ENCODE measurements at places on chromosomes 2 and 18.

- DNase-seq, result no peak
Observed at GRCh38 chr2:99770876-99771275, 281.1 kb upstream of the REV1 start.

- peak; percentile 36 for DNase-seq
Observed at GRCh38 chr18:22567794-22568193, 150.1 kb upstream of the CTAGE1 start.

DNA sequence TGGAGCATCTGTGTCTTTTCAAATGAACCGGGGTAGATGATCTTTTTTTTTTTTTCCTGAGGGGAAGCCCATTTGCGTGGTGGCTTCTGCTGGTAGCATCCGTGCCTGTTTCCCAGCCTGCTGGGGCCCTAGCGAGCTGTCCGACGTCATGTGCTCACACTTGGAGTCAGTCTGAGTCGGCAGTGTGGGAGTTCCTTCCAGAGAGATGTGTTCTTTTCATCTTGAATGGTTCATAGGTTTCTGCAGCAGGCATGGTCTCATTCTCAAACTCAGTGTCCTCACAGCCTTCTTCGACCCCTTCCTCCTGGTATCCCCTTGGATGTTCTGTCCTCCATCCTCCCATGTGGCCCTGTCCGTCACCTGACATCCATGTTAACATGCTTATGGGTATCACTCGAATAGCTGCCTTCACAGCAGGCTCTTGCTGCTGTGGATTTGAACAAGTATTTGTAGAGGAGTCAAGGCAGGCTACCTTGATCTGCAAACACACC lies 51.0 kb downstream of the LDLRAD4 start:
- DNase-seq, result no peak

- no peak for DNase-seq
Observed at GRCh38 chr2:238403632-238404405, 22.9 kb upstream of the ASB1 start.

- DNase-seq, result no peak
Observed at GRCh38 chr2:76668279-76668678, 853.9 kb downstream of the LRRTM4 start.

- DNase-seq, result no peak
Observed at GRCh38 chr2:42768706-42769256, 4.8 kb upstream of the OXER1 start.

DNA sequence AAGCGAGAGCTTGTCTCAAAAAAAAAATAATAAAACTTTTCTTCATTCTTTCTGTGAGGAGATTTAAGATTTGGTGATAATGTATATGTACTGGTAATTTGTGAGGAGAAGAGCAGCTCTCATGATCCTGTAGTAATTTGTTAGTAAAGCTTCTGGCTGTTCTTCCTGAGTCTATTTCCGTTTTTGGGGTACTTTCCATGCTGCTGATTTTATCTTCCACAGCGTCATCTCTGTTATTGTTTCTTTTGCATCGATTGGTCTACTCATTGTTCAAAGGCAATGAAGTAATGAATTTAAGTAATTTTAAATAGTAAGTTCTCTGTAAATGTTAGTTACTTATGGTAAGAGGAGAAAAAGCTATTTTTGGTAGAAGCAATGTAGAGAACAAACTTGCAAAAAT lies 12.0 kb downstream of the NDUFAF7 start:
- DNase-seq, result no peak

GRCh38 chr2:64602436-64602835 lies 51.3 kb downstream of the SERTAD2 start:
- no peak for DNase-seq

- DNase-seq, result no peak
Observed at GRCh38 chr2:28357055-28357454, 35.6 kb upstream of the FOSL2 start.

DNA sequence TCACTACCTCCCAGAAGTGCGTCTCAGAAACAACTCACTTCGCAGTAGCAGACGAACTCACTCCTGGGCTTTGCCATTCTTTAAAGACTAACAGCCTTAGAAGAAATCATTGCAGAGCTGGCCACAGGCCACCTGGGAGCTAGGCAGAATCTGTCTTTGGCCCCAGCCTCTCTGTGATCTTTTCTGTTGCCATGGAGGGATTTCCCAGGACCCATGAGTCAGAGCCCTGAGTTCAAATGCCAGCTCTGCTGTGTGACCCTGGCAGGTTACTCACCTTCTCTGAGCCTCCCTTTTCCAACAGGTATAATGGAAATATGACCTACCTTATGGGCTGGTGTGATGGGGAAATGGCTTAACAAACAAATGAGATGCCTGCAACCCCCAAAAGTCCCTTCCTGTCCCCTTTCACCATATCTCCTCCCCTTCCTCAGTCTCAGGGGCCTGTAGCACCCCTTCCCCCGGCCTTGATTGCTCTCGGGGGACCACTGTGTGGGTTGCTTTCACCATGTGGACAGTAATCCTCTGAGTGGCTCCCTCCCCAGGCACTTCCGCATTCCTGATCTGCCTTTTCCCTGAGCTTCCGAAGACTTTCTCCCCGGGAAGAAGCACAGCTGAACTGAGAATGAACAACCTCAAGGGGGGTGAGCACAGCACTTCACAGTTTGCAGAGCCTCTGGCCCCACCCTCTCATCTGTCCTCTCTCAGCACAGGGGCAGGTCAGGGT lies 34.0 kb upstream of the SLC66A3 start:
- DNase-seq, result peak; percentile 28

DNA sequence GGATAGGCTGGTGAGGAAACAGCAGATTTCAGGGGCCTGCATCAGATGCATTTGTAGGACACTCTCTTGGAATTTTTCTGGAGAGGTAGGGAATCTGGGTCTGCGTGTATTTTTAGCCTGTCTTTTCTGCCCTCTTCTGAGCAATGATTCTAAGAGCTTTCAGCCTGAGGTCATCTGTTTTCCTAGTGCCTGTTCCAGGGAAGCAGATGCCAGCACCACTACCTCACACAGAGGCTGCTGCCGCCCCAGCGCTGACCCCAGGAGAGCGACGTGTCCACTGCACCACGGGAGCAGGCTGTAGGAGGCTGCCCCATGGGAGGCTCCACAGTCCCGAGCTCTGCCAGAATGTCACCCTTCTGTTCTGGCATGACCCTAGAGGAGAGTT lies 316.5 kb downstream of the CYP26B1 start:
- no peak for DNase-seq

GRCh38 chr2:188570370-188570769 lies 278.7 kb downstream of the GULP1 start:
- DNase-seq, result no peak

GRCh38 chr2:154699575-154699930 lies 1.1 kb downstream of the KCNJ3 start:
- DNase-seq, result no peak

GRCh38 chr2:216545359-216545758 lies 46.7 kb downstream of the RPL37A start:
- no peak for DNase-seq

- DNase-seq, result peak; percentile 57
Observed at GRCh38 chr2:9984217-9984739, 32.8 kb downstream of the GRHL1 start.

GRCh38 chr2:25690058-25690457 lies 16.7 kb upstream of the DTNB start:
- no peak for DNase-seq

All from NCI-H82 (cell line).